ENCODE measurements at places on chromosomes 16 and 17.

- no peak for DNase-seq
Observed at GRCh38 chr16:2155977-2156848, 631 bp downstream of the TRAF7 start.

DNA sequence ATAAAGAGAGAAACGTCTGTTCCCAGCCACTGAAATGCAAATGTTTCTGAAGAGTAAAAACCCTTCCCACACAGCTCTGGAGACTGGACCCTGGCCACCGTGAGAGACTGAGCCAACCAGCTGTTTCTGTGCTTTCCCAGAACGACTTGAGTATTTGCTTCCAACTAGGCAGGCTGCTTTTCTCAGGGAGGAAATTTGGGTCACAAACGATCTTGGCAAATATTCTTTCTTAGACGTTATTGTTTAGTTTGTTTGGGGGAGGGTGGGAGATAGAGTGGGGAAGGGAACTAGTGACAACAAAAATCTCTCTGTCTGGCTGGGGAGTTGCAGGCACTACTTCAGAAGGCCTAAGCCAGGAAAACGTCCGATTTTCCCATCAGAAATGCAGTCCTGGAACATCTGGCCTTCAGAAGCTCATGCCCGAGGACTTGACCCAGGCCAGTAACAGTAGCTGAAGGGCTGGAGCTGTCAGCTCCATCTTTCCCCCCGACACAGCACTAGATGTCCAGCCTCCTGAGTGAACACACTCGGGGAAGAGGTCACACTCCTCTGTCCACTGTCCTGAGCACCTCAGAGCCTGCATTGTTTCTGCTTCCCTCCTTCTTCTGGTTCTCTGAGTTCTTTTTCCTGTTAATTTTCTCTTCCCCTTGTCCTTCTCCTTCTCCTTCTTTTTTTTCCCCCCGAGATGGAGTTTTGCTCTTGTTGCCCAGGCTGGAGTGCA lies 4.0 kb downstream of the CCDC92B start:
- DNase-seq: no peak

DNA sequence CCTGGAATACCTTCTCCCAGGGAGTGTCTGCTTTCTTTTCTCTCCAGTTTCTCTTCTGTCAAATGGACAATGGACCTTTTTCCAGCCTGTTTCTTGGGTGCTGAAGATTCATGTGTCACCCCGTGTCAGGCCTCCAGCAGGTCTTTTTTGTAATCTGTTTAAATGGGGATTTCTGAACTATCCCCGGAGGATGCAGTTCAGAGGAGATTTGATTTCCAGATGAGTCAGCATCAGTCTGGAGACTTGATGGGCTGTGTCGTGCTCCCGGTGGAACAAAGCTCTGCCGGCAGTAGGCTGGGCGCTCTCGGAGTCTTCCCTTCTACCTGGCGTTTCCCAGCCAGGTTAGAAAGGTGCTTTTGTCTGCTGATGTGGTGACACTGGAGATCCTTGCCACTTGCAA lies 440.6 kb downstream of the HS3ST3B1 start:
- DNase-seq: no peak

DNA sequence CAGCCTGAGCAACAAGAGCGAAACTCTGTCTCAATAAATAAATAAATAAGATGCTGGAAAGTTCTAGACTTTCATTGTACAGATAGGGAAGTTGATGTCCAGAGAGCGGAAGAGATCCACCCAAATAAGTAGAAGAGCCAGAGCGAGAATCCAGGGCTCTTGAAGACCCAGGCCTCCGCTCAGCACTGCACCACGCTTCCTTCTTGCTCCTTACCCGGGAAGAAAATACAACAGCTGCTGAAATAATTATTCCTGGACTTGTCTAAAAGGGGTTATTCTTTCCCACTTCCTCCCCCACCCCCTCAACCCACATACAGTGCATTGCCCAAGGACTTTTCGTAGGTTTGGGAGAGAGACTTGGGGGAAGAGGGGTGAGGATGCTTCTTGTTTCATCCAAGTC lies 26.7 kb downstream of the CDK5RAP3 start:
- DNase-seq: no peak

DNA sequence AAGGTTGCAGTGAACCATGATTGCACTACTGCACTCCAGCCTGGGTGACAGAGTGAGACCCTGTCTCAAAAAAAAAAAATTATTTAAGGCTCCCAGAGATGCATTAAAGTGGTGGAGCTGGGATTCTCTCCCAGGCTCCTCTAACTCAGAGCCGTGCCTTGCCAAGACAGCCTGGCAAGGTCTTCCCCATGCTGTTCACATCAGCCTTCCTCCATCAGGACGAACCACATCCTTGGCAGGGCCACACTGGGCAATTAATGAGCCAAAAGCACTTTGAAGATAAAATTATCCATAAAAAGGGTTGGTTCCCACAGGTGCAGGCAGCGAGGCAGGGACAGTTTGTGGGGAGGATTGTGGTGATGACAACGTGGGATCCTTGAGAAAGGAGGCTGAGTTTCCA lies 19.8 kb upstream of the BBS2 start:
- no peak for DNase-seq

DNA sequence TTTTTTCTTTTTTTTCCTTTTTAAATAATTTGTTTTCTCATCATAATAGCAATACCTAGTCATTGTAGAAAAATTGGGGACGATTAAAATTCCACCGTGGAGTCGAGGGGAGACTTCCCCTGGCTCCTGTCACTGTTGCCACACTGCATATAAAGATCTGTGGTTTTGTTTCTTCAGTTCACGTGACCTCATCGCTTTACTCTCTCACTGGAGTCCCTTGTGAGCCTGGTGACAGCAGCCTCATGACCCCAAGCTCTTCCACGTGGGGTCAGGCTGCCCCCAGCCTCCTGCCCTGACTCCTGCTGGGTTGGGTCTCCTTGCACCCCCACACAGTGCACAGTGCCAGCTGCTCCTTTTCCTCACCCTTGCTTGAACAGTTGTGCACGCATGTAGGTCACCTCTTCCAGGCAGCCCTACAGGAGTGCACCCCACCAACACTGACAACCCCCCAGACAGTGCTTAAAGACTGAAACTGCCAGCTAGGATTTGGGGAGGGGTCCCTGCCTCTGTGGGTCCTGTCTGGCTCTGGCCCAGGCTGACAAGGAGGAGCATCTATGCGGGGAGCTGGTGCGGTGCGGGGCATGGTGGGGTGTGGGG lies 7.3 kb upstream of the METRNL start:
- no peak for DNase-seq

DNA sequence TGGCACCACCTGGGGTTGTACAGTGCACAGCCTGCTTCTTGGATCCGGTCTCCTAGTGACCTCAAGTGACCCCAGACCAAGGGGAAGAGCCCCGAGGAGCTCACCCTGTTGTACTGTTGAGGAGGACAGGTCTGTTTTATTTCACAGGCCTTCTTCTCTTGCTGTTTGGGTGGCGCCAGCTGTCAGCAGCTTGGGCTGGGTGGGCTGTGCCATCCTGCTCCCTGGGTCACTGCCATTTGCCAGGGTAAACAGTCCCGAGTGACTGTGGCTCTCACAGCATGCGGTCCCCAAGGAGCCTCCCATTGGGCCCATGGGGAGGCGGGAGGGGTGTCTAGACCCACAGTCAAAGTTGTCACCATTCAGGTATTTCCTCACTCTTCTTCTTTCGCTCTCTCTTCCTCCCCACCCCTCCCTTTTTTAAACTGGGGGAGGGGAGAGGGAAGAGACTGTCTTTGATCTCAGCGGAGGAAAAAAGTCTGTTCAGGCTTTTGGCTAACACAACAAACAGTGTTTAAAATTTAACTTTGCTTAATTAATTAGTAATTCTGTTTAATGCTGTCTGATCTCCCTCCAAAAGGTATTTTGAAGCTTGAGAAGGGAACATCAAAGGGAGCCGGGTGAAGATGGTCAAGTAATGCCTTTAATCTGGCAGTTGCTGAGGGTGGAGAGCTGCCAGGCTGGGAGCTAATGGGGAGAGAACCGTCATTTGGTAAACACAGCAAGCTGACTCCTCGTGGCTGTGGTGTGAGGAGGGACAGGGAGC lies 64.0 kb downstream of the SNX20 start:
- DNase-seq: no peak

- DNase-seq: no peak
Observed at GRCh38 chr16:1474082-1474795, 589 bp downstream of the CLCN7 start.
